Activated T-helper 2 cell treated with anti-CD3 and anti-CD28 coated beads, Interferon-gamma antibody, Interleukin-2, Interleukin-4, amounts not matched to agents 10 μg/mL and 5 μg/mL and 100 μg/mL, durations not matched to agents 14 hours and 24 hours and 36 hours (primary cell): ENCODE measurements at places on chromosomes 7 and 10. TPM values are rescaled to one million over a fixed set of nuclear protein-coding genes. Genes with fewer than 3 reads are reported as not detected.

The CRYGN gene
- total RNA-seq = not detected in 2 replicates

The ZNF853 gene
- total RNA-seq = 0.23 TPM in 2 replicates

The OR9A2 gene
- total RNA-seq = 0.30 TPM in 1 of 2 replicates, not detected in the other

The CPVL gene
- total RNA-seq = 0.11 TPM in 1 of 2 replicates, not detected in the other

The PTPRZ1 gene
- not detected in 2 replicates for total RNA-seq
